GOT3 (cell line): ENCODE measurements at places on chromosomes 11 and 22.

DNA sequence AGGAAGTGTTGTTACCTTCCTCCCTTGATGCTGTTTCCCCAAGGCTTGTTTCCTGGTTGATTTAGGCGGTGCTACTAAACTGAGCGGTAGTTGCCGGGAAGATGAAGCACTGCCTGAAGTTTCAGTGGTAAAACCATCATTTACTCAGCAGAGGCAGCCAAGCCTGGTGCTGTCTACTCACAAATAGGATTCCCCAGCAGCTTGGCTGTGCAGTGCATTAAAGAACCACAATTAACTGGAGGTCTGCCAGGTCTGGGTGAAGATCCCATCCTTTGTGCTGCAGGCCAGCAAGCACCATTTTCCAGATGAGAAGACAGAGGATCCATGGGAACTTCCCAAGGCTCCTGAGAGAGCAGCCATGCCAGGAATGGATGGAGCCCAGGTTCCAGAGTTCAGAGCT is 231.9 kb upstream of the E2F8 start:
- no peak for DNase-seq

DNA sequence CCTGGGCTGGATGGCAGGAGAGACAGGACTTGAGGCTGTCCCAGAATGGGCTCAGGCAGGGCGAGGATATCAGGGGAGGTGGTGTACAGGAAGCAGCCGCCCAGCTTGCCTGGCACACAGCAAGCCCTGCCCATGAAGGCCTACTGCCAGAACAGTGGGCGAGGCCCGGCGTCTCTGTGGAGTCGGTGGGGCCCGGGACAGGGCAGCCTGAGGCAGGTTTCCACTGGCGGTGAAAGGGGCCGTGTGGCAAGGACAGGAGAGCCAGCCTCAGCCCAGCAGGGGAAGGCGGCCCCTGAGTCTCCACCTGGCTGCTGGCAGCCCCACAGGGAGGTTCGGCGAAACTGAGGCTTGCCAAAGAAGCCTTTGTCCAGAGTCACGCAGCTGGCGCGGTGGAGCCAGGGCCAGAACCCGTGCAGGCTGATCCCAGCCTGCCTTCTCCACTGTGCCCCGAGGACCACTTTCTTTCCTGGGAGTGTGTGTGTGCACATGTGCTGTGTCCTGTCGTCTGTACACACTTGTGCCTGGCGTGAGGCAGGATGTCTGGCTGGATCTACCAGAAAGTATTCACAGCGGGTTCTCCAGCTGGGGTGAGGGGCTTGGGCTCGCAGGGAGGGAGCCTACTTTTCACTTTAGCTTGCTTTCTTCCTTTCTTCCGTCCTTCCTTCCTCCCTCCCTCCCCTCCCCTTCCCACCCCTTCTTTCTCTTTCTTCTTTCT is 1.2 kb downstream of the TSPO start:
- DNase-seq, result peak; percentile 11

- DNase-seq, result no peak
Measured at GRCh38 chr11:93517041-93517440, 26.1 kb downstream of the SMCO4 start.

- DNase-seq, result no peak
Measured at GRCh38 chr11:115008799-115009198, 330.5 kb downstream of the NXPE2 start.

DNA sequence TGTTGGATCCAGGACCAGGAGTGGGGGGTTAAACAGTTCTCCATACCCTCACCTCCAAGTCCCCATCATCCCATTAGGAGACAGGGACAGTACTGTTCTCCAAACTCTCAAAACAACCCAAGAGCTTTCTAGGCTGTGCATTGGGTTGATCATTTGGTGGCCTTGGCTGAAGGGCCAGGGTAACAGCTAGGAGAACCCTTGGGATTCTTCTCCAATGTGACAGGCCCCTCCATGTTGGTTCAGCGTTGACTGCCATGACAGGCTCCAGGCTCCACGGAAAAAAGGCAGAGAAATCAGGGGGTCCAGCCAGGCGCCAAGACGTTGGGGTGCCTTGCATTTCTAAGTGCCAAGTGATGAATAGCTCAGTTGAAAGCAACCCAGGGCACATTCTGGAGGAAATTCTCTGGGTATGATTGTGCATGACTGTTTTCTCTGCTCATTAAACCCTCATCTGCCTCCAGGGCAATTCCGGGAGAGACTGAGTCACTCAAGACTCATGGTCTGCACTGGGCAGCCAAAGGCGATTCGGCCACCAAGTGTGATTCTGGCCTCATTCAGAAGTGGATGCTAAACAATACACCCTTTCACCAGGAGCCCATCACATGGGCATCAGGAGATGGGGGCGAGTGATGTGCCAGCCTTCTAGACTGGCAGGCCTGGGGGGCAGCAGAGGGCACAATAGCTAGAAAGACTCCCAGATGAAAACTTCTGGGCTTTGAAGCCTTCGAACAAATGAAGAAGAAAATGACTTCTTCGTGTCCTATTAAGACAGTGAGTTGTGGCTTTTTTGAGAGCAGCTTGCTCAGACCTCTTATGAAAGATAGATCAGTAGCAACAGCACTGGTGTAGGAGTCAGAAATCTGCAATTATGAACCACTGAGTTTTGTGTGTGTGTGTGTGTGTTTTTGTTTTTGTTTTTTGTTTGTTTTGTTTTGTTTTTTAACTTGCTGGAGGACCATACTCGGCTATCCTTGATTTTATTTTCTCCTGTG is 27.7 kb downstream of the CD44 start:
- DNase-seq, result peak; percentile 45

- DNase-seq, result no peak
Measured at GRCh38 chr11:97506076-97506759, 1116.4 kb downstream of the JRKL start.

DNA sequence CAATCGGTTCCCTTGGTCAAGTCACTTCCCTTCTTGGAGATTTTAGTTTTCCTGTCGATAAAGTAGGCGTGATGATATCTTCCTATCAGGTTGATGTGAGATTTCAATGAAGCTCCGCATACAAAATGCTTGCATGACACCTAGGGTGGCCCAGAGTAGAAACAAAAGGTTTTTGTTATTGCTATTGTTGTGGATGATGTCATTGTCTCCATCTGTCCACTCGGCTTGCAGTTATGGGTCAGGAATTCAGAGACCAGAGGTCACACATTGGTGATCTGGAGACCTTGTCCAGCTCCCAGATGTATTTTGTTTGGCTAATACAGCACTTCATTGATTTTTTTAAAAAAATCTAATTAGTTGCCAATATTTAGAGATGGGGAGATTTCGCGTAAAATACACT is 382.1 kb downstream of the MN1 start:
- no peak for DNase-seq

DNA sequence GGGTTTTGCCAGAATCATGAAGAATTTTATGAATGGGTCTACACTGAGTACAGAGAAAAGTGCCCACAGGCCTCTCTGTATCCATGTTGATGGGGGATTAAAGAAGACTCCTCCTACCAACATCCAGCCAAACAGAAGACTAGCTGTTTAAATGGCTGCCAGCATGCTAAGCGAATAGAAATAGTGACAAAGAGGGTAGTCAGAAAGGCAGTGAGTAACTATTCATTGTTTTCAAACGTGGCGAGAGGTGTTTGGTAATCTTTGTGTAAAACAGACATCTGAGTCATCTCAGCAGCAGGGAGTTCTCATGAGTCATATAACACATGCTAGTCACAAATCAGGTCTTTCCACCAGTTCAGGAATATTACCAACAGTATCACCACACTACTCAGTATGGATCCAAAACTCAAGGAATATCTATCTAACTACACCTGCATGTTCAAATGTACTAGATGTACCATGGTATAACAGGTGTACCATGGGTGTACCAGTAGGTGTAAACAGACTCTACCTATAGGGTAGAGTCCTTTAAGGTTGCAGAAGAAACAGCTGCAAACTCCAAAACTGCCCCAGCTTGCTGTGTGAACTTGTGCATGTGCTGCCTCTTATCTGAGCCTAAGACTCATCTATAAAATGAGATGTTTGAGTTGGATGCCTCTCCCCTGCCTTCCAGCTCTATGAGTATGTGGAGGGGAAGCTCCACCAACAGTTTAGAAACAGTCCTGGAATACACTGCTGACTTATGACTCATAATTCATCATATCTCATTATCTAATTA is 82.0 kb downstream of the SLC1A2 start:
- DNase-seq, result peak; percentile 19
